ENCODE measurements at places on chromosomes 7 and 10.

GRCh38 chr10:59366290-59366689, 3.9 kb upstream of the FAM13C start:
- no peak for DNase-seq

GRCh38 chr7:475951-476441, 43.6 kb downstream of the PDGFA start:
- DNase-seq: no peak

DNA sequence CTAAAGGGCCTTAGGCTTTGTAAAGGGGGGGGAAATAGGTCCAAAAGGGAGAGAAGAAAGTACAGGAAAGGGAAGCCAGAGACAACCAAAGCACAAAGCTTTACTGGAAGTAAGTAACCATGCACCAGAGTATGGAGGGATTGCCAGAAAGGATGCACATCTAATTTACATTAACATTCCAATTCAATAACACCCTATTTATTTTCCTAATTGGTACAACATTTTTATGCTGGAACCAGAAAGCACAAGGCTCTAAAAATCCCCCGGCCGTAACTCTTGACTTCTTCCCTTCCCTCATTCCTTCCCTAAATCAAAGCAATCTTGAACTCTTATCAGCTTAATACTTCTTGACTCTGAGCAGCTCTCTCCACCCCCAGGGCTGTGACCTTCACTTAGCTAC, 400.0 kb upstream of the CELF2 start:
- no peak for DNase-seq

DNA sequence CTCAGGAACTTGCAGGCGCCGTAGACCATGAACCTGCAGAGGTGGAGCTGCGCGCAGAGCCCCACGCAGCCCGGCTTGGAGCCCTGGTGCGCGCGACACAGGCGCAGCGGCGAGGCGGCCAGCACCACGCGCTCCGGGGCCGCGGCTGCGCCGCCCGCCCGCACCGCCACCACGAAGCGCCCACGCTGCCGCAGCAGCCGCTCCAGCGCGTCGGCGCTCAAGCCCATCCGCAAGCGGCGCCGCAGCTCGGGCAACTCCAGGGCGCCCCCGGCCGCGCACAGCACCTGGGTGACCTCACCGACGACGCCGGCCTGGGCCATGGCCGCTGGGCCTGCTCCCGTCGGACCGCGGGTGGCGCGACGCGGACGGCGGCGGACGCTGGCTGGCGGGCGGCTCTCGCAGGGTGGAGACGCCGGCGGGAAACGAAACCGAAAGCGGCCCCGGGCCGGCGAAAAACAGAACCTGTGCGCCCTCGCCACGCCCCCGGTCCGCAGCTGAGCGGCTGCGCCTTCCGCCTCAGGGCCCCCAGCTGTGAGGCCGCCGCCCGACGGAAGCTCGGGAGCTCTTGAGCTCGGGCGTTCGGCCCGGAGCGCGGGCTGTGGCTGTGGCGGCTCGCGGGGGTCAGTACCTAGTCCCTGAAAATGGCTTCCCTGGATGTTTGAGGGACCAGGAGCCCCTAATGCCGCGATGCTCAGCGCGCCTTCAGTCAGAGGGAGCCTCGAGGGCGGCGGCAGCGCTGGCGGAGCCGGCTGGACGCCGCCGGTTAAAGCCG, at the start of gene PARP12:
Gene PARP12, minus strand, starts transcription at position 424 of the 772 bp plus-strand sequence. Its CDS starts 104 bp downstream, at position 320.
- DNase-seq: peak; percentile 64

DNA sequence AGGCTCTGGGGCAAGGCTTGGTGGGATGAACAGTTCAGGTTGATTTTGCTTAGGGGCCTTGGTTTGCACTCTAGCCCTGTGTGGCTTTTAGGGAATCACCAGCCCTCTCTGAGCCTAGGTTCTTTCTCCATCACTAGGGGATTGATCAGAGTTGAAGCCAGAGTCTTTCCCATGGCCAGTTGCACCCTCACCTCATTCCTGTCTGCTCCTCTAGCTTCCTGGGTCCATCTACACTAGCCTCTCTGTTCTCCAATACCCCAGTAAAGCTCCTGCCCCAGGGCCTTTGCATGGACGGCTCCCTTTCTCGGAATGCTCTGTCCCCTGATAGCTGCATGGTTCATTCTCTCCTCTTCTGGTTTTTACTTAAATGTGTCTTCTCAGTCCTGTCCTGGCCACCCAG, 40.4 kb downstream of the SORCS3 start:
- DNase-seq: no peak

DNA sequence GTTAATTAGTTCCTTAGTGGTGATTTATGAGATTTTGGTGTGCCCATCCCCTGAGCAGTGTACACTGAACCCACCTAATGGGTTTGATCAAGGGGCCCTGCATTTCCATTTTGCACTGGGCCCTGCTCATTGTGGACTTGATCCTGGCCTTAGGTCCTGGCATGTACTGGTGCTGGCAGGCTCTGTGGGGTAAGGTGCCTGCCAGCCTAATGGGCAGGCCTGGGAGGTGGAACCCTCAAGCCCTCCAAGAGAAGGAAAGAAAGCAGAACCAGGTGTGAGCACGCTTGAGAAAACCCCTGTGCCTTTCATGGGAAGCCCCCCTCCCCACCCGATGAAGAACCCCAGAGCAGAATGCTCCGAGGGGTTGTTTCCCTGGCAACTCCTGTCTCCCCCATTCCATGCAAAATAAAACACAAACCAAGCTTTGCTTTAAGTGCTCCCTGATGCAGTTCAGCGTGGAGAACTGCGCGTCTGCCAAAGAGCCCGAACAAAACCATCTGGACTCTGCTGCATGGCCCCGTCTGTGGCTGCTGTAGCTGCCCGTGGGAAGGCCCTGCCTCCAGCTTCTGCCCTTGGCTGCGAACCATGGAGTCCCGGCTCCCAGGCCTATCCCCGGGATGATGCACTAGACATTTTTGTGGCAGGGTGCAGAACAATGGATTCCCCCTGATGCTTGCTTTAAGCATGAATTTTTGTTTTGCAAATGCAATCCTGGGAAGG, 123.3 kb downstream of the PRPF18 start:
- no peak for DNase-seq

DNA sequence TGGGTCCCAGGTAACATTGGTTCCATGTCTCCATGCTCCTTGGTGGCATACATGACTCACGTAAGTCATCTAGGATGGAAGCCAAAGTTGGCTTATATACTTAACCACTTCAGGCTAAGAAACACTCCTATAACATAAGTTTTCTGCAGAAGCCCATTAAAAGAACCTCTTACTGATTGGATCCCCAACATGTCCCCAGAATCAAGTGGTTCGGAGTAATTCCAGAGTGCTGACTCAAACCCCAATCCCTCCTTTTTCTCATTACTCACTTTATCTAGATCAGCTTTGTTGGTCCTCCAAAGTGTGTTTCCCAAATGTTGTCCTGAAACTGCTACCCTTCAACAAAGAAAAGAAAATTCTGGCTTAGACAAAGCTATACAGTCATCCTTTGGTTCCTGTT, 10.1 kb upstream of the ATOH7 start:
- no peak for DNase-seq

DNA sequence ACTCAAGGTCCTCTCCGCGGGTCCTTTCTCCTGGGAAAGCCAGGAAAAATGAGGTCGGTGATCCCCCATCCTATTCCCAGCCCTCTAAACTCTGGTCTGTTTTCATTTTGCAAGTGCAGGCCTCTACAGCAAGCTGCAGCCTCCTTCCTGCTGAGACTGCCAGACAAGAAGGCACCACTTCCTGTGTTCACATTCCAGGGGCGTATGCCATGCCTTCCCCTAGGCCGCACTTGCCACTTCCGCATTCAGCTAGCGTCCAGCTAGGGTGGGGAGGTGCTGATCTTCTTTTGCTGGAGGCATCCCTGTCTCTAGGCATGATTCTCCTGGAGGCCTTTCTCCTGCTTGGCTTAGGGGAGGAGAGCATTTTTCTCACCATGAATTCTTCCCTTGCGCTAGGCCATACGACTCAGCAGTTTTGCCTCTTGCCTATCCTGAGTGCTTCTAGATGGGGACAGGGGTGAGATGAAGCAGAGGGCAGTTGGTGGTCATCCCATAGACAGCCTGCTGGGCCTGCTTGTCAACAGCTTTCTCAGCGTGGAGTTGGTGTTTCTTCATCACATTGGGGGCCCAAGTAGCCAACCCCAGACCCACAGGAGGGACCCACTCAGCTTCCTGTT, 328.9 kb downstream of the RPS24 start:
- DNase-seq: peak; percentile 13

DNA sequence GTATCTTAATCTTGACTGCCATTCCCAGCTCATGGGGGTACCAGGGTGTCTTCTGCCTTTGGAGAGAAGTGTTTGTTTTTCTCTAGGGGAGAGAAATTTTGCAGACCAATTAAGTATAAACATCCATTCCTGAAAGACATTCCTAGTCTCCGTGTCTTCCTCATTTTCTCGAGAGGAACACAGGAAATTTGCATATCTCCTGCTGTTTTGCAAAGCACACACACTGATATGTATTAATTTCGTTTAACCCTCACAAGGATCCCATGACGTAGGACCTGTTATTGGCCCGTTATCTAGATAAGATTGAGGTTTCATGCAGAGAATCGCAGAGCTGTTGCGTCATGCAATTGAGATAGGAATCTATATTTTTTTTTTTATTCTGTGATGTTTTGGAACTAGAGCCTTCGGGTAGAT, 944 bp downstream of the RHBDD2 start:
- no peak for DNase-seq

DNA sequence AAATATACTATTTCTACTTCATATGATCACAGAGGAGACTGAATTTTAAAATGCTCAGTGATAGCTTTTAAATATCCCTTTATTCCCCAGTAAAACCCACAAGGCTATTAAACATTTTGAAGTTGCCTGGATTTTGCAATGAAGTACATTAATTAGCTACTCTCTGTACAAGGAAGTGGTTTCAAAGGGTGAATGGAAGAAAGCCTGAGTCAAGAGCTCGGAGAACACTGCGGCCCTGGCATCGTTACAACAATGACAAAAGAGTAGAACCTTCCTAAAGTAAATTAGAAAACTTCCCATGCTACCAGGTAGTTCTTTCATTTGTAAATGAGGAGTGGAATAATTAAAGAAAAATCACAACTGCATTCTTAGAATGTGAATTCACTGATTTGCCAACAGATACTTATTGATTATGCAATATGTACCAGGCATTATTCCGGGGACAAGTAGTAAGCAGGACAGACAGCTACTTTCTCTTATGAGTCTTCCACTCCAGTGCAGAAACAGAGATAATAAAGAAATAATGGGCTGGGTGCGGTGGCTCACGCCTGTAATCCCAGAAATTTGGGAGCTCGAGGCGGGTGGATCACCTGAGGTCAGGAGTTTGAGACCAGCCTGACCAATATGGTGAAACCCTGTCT, 63.0 kb downstream of the ZNF22 start:
- no peak for DNase-seq

DNA sequence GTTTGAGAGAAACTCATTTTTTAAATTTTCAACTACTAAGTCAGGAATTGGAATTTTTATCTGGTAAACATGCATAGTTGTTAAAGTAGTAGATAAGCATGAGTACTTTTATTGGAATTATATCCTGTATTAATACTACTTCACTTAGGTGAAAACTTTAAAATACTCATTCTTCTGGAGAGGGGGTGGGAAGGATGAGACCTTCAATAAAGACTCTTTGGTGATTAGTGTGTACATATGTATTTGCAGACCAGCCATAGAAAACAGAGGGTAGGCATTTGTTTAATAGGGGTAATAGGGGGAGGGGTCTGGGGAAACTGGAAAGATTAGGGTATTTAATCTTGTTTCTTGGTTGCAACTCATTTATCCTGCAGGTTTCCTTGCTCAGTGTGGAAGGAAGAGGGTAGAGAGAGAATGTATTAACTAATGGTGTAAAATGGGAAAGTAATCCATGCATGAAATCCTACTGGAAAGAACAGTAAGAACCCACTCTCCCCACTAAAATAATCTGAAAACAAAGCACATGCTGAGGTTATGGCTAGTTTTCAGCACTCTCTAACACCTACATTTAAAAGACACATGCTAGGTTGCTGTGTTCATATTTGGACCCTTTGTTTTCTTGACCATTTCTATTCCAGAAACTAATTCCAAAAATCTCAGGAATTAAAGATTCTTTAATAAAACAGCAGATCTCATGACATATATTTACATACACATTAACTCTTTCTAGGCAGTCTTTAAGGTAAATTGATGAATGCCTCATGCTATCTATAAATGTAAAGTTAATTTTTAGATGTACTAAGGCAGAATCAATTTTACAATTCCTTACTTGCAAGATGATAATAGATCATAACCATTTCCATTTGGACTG, 6.2 kb upstream of the IGF2BP3 start:
- DNase-seq: no peak

DNA sequence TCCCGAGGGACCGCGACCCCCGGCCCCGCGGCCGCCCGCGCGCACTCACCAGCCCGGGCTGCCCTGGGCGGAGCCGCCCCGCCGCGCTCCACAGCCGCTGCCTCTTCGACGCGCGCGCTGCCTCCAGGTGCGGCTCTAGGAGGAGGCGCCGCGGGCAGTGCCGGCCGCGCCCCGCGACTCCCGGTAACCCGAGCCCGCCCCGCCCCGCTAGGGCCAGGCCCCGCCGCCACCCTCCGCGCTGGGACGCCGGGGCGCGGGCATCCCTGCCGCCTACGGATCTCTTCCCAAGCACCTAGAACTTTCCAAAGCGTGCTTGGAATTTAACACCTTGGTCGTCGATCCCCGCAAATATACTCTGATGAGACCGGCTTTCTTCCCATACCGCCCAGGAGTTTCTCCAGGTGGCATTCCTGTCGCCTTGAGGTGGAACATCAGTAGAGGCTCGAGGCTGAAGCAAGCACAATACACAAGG, at the start of gene SLC26A5:
Gene SLC26A5, minus strand, starts transcription at position 159 of the 472 bp plus-strand sequence. CDS start 24,693 bp downstream, outside the sequence.
- DNase-seq: no peak

DNA sequence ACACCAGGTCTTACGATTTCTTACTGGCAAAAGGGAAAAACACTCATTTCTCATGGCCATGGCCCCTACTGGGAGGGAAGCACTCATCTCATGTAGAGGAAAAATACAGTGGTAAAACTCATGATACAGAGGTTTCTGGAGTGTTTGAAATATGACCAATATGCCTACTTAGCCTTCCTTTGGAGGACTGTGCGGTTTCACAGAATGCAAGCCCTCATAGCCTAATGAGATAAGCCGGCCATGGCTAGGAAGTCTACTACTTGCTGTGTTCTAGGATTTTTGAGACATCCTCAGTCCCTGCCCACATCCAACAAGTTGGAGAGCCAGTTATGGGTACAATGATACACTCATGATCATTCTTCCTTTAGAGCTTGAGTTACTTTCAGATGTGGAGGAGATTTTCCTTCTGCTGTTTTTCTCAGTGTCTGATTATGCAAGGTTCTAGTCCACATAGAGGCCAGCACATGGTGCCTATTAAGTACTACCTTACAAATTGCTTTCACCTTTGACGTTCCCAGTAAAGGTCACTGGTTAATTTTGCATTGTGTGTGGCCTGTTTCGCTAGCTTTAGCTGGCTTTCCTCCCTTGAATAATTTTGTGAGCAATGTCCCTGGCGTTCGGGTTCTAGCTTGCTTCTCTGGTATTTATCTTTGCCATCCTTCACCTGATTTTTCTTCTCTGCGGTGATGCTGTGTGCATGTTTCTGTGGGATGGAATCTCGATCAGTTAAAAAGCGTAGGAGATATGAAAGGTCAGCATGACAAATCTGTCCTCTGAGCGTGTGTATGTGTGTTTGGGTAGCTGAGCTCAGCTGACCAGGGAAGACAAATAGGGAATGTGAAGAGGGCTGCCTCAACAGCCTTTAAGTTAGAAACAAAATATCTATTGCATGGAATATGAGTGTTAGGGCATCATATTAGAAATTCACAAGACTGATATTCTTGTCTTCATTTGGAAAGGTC, 295.4 kb downstream of the LRMDA start:
- no peak for DNase-seq

- DNase-seq: no peak
Observed at GRCh38 chr10:33719005-33719703, 384.7 kb upstream of the NRP1 start.

GRCh38 chr7:95996174-95996573, 223.8 kb downstream of the DYNC1I1 start:
- DNase-seq: no peak

All from GM04504 (cell line).